Activated naive CD8-positive, alpha-beta T cell treated with anti-CD3 and anti-CD28 coated beads for 36 hours (primary cell): ENCODE measurements at places on chromosomes 1 and 21. TPM values are rescaled to one million over a fixed set of nuclear protein-coding genes. Genes with fewer than 3 reads are reported as not detected.

- no peak for DNase-seq
Measured at GRCh38 chr1:187985145-187985896, 1156.6 kb downstream of the PLA2G4A start.

- no peak for DNase-seq
Measured at GRCh38 chr21:42645211-42646075, 8.0 kb upstream of the PDE9A start.

DNA sequence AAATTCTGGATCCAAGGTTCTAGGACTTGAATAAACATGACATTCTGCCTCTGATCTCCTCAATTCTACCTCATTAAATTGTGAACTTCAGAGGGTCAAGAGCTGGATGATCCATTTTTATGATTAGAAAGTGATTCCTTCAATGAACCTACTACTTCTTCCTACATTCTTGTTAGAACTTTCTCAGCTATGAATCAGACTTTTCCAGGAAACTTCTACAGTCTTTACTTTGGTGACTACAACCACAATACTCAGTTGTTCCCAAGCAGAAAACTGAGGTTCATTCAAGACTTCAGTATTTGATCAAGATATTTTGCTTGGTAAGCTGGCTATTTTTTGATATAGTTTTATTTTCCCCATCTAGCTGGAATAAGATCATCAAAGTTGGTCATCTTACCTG, 51.4 kb downstream of the CDC7 start:
- DNase-seq: no peak

DNA sequence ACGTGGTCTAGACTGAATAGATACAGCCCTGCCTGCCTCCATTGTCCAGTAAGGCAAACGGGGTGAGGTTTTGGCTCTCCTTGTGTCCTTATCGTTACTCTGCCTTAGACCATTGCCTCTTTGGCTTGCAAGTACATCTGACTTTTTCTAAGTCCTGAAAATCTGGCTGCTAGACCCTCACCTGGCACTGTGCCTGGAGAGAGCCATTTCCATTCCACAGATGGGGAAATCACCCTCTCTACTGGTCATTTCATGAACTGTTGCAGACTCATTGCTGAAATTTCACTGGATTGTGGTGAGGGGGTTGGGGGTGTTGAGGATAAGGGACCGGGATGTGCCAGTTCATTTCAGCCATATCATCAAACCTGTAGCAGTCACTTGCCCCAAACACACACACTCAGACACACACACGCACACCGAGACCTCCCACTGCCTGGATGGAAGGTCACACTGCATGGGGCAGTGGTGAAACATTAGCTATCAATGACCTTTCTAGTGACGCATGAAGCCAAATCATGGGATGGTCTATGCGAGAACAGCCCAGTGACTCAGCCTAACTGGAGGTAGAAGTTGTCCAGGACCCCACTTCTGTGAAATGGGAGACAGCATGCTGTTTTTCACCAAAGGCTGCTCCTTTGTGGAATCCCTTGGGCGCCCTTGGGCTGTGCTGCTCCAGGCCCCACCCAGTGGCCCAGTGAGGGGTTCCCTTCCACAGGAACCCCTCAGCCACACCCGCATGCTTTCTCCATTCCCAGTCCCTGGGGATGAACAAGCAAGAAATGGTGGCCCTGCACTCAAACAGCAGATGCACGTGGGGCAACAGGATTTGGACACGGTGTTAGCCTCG, 34.9 kb upstream of the VASH2 start:
- DNase-seq: no peak

- no peak for DNase-seq
Measured at GRCh38 chr21:28159396-28159795, 833.3 kb downstream of the LTN1 start.

GRCh38 chr1:150558761-150559655, 9.8 kb downstream of the ADAMTSL4 start:
- DNase-seq: no peak

DNA sequence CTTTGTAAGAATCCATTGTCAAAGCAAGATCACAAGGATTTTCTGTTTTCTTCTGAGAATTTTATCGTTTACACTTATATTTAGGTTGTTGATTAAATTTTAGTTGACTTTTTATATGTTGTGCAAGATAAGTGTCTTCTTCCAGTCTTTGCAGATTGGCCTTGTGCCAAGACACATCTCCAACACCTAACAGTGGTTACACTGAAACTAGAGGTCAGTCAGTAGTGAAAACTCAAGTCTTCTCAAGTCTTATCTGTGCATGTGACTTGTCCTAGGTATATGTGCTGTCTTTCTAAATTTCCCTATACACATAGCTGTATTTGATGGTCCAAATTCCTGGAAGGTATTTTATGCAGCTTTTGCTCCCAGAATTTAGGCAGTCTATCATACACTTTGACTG, 1183.2 kb upstream of the B3GALT2 start:
- DNase-seq: no peak

- no peak for DNase-seq
Measured at GRCh38 chr1:171901245-171901644, 59.9 kb downstream of the DNM3 start.

DNA sequence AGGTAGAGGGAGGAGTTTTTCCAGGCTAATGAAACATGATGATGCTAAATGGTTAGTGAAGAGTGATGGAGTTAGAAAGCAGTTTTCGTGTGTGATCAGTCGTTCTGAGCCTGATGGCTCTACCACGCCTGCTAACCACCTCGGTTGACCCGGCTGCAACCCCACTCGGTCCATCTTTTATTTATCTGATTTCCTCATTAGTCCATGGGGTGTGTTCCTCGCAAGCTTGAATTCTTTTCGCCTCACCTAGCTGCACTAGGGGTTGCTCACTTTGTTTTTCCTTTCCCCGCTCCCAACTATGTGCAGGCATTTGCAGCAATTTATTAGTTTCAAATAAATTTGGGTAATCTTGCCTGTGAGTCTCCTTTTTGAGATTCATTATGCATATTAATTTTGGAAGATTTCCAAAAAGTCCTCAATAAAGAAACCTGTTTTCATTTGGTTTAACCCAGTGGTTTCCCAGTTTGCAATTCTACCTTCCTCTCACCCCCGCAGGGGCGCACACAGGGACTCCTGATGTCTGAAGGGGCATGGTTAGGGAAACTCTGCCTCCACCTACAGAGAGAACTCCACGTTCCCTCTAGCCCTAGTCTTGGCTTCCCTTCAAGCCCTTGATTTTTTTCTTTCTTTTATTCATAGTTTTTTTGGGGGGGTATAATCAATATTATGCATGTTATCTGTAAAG, 12.6 kb downstream of the B3GALT5 start:
- no peak for DNase-seq

GRCh38 chr1:43217747-43218146, 45.6 kb downstream of the CFAP57 start:
- DNase-seq: no peak

Gene SLAMF1
- 41.6 TPM for total RNA-seq

Gene NUDT4B
- total RNA-seq: 0.56 TPM

Gene OR6N1
- not detected for total RNA-seq

Gene LDLRAD1
- not detected for total RNA-seq

Gene PDE4B
- 24.6 TPM for total RNA-seq

Gene TMEM54
- total RNA-seq: 1.2 TPM

Gene KRTAP12-2
- not detected for total RNA-seq
